Stimulated activated CD8-positive, alpha-beta memory T cell treated with anti-CD3 and anti-CD28 coated beads, Interleukin-7, amount 100 ng/mL, for 1 hour (primary cell): ENCODE measurements at places on chromosomes 11 and 22.

DNA sequence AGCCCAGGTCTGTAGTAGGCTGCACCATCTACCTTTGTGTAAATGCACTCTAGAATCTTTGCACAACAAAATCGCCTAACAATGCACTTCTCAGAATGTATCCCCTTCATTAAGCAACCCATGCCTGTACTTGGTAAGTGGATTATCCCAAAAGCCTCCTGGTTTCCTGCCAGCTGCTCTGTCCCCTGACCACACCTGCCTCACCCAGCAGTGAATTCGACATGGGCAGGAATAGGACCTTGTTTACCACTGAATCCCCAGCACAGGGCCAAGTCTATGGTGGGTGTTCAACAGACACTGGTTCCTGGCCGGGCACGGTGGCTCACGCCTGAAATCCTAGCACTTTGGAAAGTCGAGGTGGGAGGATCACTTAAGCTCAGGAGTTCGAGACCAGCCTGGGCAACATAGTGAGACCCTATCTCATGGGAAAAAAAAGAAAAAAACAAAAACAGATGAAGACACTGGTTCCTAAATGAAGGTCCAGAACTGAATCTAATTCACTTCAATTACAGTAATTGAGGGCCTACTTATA, 5.1 kb upstream of the SYCE3 start:
- DNase-seq, result no peak

GRCh38 chr22:48567213-48567975, 1260.3 kb downstream of the BRD1 start:
- DNase-seq, result no peak

DNA sequence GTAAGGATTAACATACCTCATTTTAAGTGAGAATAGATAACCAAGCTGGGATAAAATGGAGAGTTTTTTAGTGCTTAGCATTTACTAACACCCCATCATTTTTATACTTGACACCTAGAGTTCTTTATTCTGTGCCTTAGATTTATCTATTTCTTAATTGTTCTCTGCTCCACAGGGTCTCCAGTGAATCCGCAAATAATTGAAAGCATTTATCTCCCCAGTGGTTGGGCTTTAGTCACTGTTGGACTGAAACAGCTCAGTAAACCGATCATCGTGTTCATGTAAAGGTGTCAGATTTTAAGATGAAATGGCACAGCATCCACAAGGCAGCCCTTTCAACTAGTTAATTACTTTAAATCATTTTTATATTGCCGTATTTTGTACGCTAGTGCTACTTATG, 17.8 kb upstream of the GRIA4 start:
- no peak for DNase-seq

DNA sequence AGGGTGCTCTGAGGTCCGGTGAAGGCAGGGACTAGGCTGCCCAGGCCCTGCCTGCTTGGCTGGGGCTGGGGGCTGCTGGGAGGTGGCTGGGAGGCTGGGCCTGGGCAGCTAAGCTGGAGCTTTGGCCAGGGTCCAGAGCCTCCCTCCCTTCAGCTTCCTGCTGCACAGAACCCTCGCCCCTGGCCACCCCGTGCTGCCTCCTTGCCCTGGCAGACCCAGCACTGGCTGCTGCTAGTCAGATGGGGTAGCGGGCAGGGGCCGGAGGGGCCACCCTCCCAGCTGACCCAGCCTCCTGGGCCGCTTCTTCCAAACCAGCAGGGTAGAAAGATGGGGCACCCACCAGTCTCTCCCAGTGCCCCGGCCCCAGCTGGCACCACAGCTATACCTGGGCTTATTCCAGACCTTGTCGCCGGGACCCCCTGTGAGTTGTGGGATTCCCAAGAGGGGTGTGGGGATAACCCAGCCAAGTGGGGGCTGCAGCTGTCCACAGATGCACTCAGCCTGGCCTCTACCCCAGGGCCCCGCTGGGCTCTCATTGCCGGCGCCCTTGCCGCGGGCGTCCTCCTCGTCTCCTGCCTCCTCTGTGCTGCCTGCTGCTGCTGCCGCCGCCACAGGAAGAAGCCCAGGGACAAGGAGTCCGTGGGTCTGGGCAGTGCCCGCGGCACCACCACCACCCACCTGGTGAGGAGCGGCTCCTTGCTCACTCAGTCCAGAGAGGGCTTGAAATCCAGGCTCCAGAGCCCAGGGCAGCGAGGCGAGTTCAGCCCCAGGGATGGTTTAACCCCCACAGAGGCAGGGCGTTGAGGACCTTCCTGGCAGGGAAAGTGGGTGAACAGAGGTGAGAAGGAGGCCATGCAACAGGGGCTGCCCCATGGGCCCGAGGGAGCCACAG, at the start of gene SYT8:
Gene SYT8 (plus strand): TSS at position 212 of the 892 bp plus-strand sequence. CDS start 116 bp downstream, at position 328.
- DNase-seq, result no peak

DNA sequence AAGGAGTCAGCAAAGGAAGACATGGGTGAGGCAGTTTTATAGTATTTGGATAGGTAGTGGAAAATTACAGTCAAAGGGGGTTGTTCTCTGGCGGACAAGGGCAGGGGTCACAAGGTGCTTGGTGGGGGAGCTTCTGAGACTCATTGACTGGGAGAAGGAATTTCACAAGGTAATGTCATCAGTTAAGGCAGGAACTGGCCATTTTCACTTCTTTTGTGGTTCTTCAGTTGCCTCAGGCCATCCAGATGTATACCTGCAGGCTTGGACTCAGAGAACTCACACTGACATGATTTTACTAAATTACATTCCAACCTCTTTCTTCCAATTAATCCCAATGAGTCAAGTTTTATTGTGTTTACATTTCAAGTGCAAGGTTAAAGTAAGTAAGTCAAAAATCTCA, 240.5 kb upstream of the API5 start:
- DNase-seq, result no peak

- no peak for DNase-seq
These were observed 454.0 kb upstream of the DDI1 start for GRCh38 chr11:103582351-103582909.

- no peak for DNase-seq
These were observed 4.8 kb downstream of the PHLDA2 start for GRCh38 chr11:2924381-2924780.

- no peak for DNase-seq
These were observed 43.0 kb downstream of the TRMU start for GRCh38 chr22:46378426-46379065.

- peak; percentile 19 for DNase-seq
These were observed 100.2 kb upstream of the GAL start for GRCh38 chr11:68584097-68584496.

DNA sequence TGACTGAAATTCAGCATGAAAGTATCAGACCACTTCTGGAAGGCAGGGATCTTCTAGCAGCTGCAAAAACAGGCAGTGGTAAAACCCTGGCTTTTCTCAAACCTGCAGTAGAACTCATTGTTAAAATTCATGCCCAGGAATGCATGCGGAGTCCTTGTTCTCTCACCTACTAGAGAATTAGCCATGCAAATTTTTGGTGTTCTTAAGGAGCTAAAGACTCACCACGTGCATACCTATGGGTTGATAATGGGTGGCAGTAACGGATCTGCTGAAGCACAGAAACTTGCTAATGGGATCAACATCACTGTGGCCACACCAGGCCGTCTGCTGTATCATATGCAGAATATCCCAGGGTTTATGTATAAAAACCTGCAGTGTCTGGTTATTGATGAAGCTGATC, 19.1 kb downstream of the ZBTB44 start:
- no peak for DNase-seq

DNA sequence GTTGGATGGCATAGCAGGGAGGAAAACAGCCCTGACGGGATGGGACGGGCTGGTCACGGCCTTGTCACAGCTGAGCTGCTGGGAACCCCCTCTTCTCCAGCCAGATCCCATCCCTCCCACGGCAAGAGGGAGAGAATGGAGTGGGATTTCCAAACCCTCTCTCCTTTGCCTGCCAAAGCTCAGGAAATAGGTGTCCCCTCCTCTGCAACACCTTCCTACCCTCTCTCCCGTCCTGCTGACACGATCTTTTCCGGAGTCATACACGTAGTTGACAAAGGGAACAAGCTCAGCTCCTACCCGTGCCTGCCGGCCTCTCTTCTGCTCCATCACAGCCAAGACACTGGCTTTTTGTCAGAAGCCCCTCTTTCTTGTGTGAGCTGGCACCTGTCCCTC, 48.1 kb downstream of the PISD start:
- no peak for DNase-seq

GRCh38 chr22:19603767-19604166, 79.6 kb upstream of the CLDN5 start:
- no peak for DNase-seq

DNA sequence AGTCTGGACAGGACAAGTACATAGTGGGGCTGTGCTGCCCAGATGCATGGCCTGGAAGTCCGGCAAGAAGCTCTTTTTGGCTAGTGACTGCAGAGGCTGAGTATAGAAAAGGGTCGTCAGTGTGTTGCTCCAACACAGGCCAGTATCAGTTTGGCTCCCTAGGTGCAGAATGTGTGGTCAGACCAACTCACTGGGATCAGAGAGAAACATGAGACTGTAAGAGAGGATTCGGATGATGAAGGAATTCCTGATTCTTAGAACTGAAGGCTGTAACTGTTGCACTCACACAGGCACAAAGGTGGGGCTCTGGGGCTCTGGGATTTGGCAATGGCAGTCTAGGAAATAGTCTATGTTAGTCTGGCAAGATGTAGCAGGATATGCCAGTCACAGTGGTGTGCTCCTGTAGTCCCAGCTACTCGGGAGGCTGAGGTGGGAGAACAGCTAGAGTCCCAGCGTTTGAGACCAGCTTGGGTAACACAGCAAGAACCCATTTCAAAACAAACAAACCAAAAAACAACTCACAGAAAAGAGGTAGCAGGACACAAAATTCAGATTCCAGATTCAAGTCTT, 11.1 kb upstream of the UPB1 start:
- DNase-seq, result no peak

- no peak for DNase-seq
These were observed 29.2 kb upstream of the PDE2A start for GRCh38 chr11:72703267-72704008.

- no peak for DNase-seq
These were observed 33.6 kb downstream of the PPME1 start for GRCh38 chr11:74204701-74205100.

DNA sequence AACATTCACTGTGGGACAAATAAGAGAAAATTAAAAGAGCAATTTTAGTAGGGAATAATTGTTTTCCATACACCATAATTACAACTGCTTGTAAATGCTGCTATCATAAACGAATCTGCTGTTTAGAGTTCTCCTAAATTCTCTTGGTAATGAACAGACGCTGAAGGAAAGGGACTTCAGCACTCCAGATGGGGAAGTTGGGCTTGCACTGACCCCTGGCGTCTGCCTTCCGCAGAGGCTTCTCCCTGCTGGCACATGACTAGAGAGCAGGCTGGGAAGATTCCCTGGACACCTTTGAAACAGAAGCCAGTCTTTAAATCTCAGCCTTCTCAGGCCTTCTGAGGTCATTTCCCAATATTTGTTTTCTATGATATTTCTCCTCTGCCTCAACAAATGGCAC, 84.1 kb downstream of the NXPE2 start:
- DNase-seq, result no peak

- no peak for DNase-seq
These were observed 637.8 kb upstream of the LUZP2 start for GRCh38 chr11:23859087-23859486.

GRCh38 chr11:19241260-19242178, 774 bp upstream of the E2F8 start:
- DNase-seq, result no peak

DNA sequence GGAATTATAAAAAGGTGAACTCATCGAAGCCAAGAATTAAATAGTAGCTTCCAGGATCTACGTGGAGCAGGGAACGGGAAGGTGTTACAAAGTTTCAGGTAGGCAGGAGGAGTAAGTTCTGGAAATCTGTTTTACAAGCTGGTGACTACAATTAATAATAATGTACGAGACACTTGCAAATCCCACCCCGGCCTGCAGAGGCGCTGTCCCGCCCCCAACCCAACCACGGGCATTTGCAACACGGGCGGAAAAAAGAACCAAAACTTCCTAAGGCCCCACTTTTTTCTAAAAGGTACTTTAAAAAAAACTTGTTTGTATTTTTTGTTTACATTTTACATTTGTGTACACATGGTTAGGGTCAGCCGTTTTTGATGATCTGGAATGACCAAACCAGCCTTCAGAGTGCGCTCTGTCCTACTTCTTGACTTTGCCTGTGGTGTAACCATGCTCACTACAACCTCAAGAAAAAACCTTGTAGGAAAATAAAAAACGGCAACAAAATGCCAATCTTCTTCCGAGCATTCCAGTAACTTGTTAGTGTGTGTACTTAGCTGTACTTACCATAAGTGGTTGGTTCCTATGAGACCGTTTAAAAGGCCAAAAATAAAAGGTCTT, 449.6 kb upstream of the B3GAT1 start:
- no peak for DNase-seq

DNA sequence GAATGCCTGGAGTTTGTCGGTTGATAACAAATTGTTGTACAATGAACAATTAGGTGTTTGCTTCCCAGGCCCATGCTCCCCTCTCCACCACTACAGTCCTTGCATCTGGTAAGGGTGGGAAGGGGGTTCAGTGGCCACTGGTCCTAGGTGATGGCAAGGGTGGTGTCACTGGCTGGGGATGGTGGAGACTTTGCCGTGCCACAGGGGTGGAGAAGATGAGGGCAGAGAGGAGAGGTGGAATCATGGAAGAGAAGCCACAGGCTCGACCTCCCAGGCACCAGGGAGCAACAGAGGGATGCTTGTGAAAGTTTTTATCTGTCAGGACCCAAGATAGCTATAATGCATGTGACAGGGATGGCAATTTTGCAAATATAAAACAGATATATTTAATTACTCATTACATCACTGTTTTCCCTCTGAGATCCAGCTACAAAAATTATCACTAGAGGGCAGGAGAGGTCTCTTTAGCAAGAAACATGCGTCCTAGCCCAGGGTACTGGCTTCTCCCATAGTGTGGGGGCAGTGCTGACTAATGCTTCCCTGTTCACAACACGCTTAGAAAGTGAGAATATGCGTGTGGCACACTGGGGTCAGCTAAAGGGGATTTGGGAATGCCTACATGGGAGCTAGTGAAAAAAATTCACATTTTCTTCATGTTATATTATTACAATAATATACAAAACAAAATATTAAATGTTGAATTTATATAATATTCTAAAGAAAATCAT, 49.0 kb upstream of the AMPD3 start:
- no peak for DNase-seq

GRCh38 chr11:127061947-127062346, 61.4 kb upstream of the KIRREL3 start:
- DNase-seq, result no peak

DNA sequence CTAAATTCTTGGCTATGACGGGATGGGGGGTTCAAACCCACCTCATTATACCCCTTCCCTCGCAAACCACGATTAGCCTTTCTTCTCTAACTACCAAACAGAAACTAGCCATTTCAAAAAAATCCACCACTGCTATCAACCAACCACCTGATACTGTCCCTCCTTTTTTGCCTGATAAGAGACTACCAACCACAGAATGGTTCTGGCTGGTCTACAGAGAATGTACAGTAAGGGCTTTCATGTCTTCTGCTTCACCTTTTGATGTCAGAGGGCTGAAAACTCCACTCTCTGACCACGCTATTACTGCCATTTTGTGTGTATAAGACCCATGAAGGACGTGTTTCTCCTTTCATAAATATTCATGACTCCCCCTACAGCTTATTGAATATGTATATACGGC, 19.1 kb downstream of the RIC3 start:
- no peak for DNase-seq

GRCh38 chr11:128244871-128245270, 342.5 kb downstream of the ETS1 start:
- no peak for DNase-seq
